ENCODE measurements at places on chromosomes 2 and 18.

- no peak for DNase-seq
Measured at GRCh38 chr2:218130377-218130776, 4.5 kb downstream of the CXCR2 start.

- peak; percentile 13 for DNase-seq
Measured at GRCh38 chr2:161090411-161090810, 69.8 kb upstream of the TANK start.

GRCh38 chr2:184270660-184271059, 327.7 kb upstream of the ZNF804A start:
- no peak for DNase-seq

DNA sequence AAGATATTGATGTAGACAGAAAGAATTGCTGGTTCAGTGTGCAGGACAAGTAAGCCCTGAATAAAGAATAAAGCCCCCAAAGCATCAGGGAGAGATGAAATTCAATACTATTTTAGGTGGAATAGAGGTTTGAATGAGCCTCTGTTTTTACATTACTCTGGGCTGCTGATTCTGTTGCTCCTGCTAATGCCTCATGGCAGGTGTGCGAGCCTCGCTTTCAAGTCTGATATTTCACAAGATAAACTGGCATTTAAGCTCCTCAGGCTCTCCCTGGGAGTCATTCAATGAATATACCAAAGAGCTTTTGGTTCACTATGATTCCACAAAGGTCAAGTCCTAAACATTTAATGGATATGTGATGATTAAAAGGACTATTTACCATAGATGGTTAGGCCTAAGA, 601.0 kb upstream of the SLC39A10 start:
- no peak for DNase-seq

Data from iPS-NIHi11 (cell line).